ENCODE measurements at places on chromosomes 2 and 18. TPM values are rescaled to one million over a fixed set of nuclear protein-coding genes. Genes with fewer than 3 reads are reported as not detected.
A peak's percentile ranks its signal among the peaks of the same experiment; 100 is the strongest.

NT5C1B gene
- total RNA-seq, result not detected

GRCh38 chr18:21049306-21049705, 62.3 kb downstream of the ROCK1 start:
- no peak for DNase-seq

TAF4B gene
- 1.5 TPM for total RNA-seq

SH3BP4 gene
- total RNA-seq, result 9.0 TPM

DNA sequence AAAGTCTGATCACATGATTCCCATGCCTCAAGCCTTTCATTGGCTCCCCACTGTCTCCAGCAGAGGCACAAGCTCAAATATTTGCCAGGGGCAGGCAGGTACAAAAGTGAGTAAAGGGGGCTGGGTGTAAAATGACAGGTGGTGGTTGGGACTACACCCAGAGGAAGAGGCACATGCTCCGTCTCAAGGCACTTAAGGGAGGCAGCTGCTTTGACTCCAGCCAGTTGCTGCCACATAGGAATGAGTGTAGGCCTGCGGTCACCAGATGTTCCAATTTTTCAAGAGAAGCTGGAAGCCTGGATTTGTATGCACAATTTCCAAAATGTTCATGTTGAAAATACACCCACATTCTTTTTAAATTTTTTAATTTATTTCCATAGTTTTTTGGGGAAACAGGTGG, 164.4 kb downstream of the UPP2 start:
- DNase-seq, result no peak

AMMECR1L gene
- total RNA-seq, result 9.7 TPM

DNA sequence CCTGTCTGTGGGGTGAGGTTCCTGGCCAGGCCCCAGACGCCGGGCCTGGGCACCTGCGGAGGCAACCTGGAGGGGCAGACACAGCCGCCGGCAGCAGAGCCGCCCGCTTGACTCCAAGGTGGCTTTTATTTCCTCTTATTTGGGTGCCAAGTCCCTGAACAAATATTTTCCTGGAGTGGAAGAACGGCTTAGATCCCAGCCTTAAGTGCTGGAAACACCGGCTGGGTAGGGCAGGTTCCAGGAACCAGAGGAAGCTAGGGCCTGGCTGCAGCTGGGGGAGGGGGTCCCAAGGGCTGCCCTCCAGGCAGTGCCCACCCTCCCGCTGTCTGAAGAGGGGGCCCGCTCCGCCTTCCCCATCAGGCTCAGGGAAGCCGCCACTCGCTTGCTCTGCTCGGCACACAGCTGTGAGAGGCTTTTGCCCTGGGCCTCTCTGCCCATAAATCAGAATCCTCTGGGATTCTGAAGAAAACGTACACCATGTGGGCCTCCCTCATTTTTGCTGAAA, 28.2 kb downstream of the SDC1 start:
- DNase-seq, result no peak

NGEF gene
- total RNA-seq, result not detected

DNA sequence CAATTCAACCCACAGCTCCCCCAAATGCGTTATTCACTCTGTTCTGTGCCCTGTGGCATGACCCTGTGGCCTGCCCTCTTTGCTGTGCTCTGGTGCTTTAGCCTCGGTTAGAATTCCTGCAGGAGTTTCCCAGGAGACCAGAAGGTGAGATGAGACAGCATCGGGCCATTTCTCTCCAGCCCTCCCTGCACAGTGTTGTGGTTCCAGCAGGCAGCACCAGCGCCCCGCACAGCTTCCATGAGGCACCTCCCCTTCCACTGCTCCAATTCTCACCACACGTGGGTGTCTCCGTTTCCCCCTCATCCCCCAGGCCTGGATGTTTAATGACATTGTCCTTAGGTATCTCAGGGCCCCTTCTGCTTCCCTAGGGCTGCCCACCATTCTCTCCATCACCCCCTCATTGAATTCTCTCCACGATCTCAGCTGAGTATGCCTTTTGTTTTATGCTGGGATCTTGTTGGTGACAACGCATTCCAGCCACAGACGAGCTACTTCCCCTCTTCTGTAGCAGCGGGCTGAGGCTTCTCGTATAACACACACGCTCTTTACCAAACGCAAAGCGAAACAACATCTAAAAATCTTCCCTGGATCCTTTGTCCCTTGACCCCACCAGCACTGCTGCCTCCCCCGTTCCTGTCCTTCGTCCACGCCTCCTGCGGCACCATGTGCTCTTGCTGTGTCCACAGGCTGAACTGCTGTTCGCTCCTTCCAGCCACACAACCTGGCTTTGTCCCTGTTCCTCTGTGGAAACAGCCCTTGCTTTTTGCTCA, 35.1 kb downstream of the ACKR3 start:
- DNase-seq, result no peak

- no peak for DNase-seq
Measured at GRCh38 chr2:218964041-218964771, 4.7 kb downstream of the CDK5R2 start.

GRCh38 chr2:38876407-38876806, 631 bp downstream of the MORN2 start:
- no peak for DNase-seq

- peak; percentile 47 for DNase-seq
Measured at GRCh38 chr2:29528891-29529520, 392.4 kb downstream of the ALK start.

GRCh38 chr2:41827354-41827971, 220.4 kb upstream of the PKDCC start:
- no peak for DNase-seq

DNA sequence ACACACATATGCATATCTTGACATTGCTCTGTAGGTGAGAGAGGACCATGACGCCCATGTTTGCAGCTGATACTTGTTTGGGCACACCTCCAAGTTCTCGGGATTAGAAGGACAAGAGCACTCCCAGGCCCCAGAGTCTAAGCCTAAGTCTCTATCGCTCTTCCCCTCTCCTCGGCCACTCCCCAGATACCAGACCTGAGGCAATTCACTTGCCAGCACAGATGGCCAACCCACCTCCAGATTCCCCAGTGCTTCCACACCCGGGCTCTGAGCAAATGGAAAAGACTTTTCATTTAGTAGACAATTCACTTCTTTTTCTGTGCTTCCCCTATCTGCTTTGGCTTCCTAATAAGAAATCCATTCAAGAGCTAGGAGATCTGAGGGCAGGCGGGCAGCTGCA, 32.9 kb downstream of the EHD3 start:
- no peak for DNase-seq

MYO7B gene
- 0.32 TPM for total RNA-seq

Data from Right ventricle myocardium superior (tissue), 1 donor.